ENCODE measurements at places on chromosomes 4 and X. TPM values are rescaled to one million over a fixed set of nuclear protein-coding genes. Genes with fewer than 3 reads are reported as not detected.

The AKAP4 gene
- not detected for total RNA-seq

The PRSS12 gene
- 14.6 TPM for total RNA-seq

The NAA11 gene
- not detected for total RNA-seq

The USP17L15 gene
- not detected for total RNA-seq

The IL21 gene
- total RNA-seq, result not detected

The SUPT20HL1 gene
- total RNA-seq, result not detected

The NRK gene
- total RNA-seq, result under 0.01 TPM

The MAGEE2 gene
- not detected for total RNA-seq

The TMSB15C gene
- total RNA-seq, result 3.1 TPM

The AFF2 gene
- 0.56 TPM for total RNA-seq

The CXCL11 gene
- not detected for total RNA-seq

The TKTL2 gene
- not detected for total RNA-seq

The SNCA gene
- total RNA-seq, result 0.96 TPM

Data from regular cardiac myocyte (primary cell).